ENCODE measurements at places on chromosomes 6 and 20.

DNA sequence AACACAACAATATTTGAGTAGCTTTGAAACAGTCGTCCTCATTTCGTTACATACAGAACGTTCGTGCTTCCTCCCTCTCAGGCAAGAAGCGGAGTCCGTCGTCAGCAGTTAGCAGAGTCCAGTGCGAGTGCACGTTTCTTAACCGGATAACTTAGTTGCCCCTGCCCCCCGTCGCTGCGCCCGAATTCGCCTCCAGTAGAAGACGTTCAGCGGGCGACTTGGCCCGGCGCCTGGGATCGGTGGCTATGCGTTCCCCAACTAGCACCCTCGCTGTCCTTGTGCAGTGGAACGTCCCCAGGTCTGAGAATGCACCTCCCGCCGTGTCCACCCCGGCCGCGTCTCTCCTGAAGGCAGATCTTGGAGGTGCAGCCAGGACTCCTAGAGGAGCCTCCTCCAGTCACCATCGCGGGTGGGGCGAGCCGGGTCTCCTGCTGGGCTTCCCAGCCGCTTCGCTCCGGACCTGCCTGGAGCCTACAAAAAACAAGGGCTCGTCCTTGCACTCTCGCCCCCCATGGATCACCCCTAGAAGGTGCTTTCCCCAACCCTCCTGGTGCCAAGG is 910 bp upstream of the PCSK2 start:
- no peak for DNase-seq

DNA sequence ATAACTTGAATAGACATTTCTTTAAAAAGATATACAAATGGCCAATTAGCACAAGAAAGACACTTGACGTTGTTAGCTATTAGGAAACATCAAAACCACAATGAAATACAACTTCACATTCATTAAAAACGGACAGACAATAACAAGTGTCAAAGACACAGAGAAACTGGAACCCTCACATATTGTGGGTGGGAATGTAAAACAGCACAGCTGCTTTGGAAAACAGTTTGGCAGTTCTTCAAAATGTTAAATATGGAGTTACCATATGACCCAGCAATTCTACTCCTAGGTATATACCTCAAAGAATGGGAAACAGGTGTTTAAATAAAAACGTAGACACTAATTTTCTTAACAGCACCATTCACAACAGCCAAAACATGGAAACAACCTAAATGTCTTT is 100.5 kb upstream of the SLC22A23 start:
- no peak for DNase-seq

- no peak for DNase-seq
Measured at GRCh38 chr20:44532981-44533331, 11.1 kb upstream of the SERINC3 start.

GRCh38 chr6:4941782-4942672 is 61.8 kb downstream of the RPP40 start:
- no peak for DNase-seq

- no peak for DNase-seq
Measured at GRCh38 chr20:36496707-36497669, 44.3 kb upstream of the MYL9 start.

- DNase-seq: no peak
Measured at GRCh38 chr6:145187491-145188206, 547.7 kb downstream of the EPM2A start.

- no peak for DNase-seq
Measured at GRCh38 chr20:361561-361960, 14.7 kb downstream of the NRSN2 start.

- no peak for DNase-seq
Measured at GRCh38 chr6:19705606-19706005, 131.6 kb upstream of the ID4 start.

- no peak for DNase-seq
Measured at GRCh38 chr20:22577515-22578220, 6.7 kb downstream of the FOXA2 start.

DNA sequence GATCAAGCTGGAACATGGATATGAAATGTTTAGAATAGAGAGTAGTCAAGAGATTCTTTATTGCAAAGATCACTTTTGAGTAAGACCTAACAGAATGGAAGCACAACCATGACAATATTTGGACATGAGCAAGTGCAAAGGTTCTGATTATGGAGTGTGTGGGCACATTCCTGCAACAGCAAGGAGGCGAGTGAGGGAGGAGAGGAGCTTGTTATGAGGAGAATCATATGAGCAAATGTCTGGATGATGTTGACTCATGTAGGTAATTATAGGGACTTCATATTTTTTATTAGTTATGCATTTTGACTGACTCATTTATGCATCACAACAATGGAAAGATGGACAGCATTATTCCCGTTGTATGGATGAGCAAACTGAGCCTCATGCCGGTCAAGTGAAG is 100.8 kb upstream of the SLC35B3 start:
- no peak for DNase-seq

DNA sequence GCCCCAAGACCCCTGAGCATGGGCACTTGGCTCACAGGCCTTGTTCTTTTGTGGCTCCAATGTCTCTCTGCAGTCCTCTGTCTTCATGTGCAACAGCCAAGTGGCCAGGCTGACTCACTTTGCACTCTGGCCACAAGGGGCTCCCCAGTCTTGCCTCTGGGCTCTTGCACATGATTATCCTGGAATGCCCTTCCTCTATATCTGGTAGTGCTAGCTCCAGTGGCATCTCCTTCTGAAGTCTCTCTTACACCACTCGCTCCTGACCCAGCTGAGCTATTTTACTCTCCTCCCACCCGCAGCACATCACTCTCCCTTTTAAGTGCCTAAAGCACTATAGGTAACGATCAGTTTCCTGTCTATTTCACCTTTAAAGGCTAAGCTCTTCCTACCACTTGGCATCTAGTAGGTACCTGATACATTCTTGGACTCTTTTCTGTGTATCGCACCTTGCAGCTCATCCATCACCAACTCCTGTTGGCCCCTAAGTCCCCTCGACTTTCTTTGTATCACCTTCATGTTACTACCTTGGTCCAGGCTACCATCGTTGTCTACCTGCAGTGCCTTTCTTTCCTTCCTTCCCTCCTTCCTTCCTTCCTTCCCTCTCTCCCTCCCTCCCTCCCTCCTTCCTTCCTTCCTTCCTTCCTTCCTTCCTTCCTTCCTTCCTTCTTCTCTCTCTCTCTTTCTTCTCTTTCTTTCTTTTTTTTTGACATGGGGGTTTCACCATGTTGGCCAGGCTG is 211.9 kb upstream of the RNF24 start:
- DNase-seq: no peak

DNA sequence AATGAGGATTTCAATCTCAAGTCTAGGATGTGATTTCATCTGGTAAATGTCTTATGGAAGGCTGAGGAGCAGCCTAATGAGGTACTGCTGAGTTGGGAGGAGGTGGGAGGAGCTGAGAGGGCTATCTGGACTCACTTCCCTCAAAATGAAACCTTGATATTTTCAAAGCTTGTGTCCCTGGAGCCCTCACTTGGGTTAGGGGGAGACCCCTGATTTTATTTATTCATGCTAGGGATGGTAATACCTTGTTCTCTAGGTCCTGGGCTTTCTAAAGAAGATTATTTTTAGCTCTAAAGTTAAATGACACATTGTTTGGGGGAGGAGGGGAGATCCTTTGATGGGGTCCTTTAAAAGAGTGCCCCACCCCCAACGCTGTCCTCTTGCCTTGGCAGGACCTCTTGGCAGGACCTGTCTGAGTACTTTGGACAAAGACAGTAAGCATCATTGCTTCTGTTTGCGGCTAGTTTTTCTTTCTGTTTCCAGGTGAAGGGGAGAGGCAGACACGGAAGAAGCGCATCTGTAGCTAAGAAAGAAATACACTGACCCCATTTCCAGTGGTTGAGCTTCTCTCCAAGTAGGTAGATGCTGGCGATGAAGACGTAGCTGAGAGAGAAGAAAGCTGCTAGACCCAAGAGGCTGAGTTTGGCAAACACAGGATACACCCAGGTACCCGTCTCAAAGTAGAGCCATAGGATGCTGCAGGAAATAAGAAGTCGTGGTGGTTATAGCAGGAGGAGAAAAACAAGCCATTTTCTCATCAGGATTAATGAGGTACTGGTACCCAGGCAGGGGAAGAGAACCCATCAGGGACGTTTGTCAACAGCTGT is 55.6 kb downstream of the ADTRP start:
- DNase-seq: no peak

DNA sequence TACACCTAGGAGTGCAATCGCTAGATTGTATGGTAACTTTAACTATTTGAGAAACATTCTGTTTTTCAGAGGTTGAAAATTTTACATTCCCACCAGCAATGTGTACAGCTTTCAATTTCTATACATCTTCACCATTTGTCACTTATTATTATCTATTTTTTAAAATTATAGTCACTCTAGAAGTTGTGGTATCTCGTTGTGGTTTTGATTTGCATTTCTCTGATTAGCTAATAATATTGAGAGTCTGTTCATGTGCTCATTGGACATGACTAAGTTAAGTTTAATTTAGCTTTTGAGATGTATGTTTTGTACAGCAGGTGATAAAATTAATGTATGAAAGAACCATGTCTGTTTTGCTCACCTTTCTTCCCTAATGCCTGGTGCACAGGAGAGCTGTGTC is 34.8 kb upstream of the PLCB1 start:
- DNase-seq: no peak

GRCh38 chr6:16551466-16551865 is 209.8 kb downstream of the ATXN1 start:
- no peak for DNase-seq

- DNase-seq: no peak
Measured at GRCh38 chr6:47168180-47168579, 126.0 kb upstream of the ADGRF1 start.

GRCh38 chr6:99187429-99187828 is 162.0 kb downstream of the FAXC start:
- no peak for DNase-seq

DNA sequence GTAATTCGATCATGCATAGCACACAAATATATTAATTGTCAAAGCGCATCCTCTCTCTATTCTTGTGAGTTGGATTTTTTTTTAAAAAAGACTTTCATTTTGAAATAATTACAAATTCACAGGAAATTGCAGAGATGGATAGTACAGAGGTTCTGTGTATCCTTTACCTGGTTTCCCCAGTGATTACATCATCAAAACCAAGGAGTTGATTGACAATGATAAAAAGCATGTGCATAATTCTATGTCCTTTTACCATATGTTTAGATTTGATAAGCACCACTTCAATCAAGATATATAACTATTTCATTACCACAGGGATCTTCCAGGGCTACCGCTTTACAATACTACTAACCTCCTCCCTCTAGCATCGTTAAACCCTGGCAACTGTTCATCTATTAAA is 40.2 kb downstream of the CCN2 start:
- no peak for DNase-seq

DNA sequence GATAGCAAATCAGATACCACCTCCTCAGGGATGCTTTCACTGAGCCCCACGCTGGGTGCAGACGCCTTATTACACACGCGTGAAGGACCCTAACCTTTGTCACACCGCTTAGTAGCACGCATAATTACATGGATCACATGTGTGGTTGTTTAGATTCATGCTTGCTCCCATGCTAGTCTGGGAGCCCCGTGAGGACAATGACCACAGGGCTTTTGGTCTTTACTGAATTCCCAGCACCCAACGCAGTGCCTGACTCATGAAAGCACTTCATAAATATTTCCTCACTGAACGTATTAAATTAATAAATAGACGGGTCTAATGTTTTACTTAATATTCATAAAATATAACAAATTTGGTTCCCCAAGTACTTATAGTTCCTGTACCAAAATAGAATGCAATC is 132.5 kb downstream of the ALDH8A1 start:
- DNase-seq: no peak

- DNase-seq: no peak
Measured at GRCh38 chr20:7608250-7608649, 332.0 kb downstream of the HAO1 start.

- no peak for DNase-seq
Measured at GRCh38 chr6:21132856-21133838, 460.4 kb upstream of the SOX4 start.

DNA sequence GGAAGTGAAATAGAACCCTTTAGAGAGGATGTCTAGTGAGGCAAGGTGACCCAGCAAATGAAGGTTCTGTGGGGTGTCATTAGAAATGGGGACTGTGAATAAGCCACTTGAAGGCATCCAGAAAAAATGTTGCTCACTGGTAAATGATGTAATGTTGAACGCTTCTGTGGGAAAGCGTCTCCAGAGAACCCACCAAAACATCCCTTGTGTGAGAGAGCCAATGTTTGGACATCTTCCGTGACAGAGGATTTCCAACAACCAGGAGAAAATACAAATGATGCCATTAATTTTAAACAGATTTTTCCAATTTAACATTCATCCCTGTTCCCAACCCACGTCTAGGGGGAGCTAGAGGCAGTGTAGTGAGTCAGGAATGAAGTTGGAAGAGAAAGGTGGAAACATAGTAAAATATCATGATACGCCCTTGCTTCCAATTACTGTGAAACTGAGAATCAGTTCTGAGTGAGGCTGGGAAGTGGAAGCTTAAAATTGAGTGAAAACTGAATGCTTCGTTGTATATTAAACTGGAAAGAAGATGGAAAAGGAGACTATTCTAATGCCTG is 584.2 kb downstream of the CD109 start:
- DNase-seq: no peak

- no peak for DNase-seq
Measured at GRCh38 chr6:136525586-136526195, 24.5 kb downstream of the MAP7 start.

GRCh38 chr6:128519931-128520435 is 416 bp downstream of the PTPRK start:
- peak; percentile 65 for DNase-seq

DNA sequence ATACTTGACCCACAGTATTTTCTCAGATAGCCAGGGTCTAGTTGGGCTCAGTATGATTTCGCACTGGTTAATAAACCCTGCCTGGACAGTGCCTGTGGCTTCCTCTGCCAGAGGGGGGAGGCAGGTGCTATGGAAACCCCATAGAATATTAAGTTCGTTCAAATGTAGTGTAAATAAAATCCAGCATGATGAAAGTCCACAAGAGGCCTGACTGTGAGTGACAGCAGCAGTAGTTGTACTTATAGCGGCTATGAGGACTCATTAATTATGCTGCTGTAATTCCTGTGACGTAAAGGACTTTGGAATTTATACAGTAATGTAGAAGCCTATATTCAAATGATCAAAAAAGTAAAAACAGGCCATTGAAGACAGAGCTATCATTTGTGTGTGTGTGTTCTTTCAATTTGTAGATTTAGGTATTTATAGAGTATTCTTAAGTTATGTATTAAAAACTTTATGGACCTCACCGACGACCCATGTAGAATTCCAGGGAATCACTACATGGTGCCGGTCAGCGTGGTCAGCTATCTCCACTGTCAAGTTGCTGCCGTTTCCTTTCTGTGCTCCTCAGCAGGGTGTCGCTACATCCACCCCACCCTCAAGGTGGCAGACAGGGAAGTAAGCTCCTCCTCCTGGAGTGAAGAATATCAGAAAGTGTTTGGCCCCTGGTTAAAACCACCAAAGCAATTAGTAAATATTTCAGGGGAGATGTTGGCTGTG is 10.0 kb downstream of the PYGB start:
- no peak for DNase-seq

GRCh38 chr6:157585274-157586087 is 204.5 kb downstream of the ZDHHC14 start:
- DNase-seq: no peak

GRCh38 chr20:16189371-16189770 is 383.9 kb downstream of the KIF16B start:
- DNase-seq: no peak

All from left renal cortex interstitium (tissue), 4 donors.